ENCODE measurements at places on chromosomes 12 and 14. TPM values are rescaled to one million over a fixed set of nuclear protein-coding genes. Genes with fewer than 3 reads are reported as not detected.

Gene PAPLN
- 3.0 TPM for total RNA-seq

Gene GPD1
- 0.36 TPM for total RNA-seq

Gene DAD1
- total RNA-seq, result 564 TPM

Gene CPNE6
- not detected for total RNA-seq

Gene RFX4
- not detected for total RNA-seq

Gene RTN1
- total RNA-seq, result 0.27 TPM

Gene ITGB7
- total RNA-seq, result 0.54 TPM

Gene TRIM9
- total RNA-seq, result 1.6 TPM

Gene RPS6KL1
- 0.09 TPM for total RNA-seq

Gene ACOT6
- total RNA-seq, result not detected

Gene PLD4
- 0.16 TPM for total RNA-seq

Gene GLT8D2
- 46.0 TPM for total RNA-seq

Gene PGF
- 0.36 TPM for total RNA-seq

Data from fibroblast of the aortic adventitia (primary cell).